NCI-H2029 (cell line): ENCODE measurements at places on chromosomes 12 and 14.
A peak's percentile ranks its signal among the peaks of the same experiment; 100 is the strongest.

GRCh38 chr12:12506496-12506890, 56.2 kb downstream of the DUSP16 start:
- no peak for DNase-seq

GRCh38 chr12:1375323-1375722, 219.1 kb downstream of the FBXL14 start:
- no peak for DNase-seq

GRCh38 chr12:66984962-66985361, 284.2 kb upstream of the CAND1 start:
- no peak for DNase-seq

DNA sequence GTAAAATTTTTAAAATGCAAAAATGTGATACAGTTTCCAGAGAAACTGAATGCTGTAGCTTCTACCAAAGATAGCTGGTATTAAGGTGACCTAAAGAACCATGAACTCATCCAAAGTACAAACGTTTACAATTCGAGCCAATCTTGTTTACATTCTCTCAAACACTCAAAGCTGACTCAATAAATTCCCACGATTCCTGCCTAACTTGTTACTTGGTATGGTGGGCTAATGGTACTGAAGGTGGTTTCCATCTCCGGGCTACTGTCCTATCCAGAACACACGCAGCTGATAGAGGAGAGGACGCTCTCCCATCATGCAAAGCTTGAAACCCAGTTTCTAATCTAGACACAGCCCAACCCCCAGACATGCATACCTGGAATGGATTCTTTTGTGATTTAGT, 31.5 kb downstream of the RAD9B start:
- DNase-seq, result no peak

- DNase-seq, result no peak
These were observed 104.6 kb downstream of the PTPRR start for GRCh38 chr12:70815971-70816391.

DNA sequence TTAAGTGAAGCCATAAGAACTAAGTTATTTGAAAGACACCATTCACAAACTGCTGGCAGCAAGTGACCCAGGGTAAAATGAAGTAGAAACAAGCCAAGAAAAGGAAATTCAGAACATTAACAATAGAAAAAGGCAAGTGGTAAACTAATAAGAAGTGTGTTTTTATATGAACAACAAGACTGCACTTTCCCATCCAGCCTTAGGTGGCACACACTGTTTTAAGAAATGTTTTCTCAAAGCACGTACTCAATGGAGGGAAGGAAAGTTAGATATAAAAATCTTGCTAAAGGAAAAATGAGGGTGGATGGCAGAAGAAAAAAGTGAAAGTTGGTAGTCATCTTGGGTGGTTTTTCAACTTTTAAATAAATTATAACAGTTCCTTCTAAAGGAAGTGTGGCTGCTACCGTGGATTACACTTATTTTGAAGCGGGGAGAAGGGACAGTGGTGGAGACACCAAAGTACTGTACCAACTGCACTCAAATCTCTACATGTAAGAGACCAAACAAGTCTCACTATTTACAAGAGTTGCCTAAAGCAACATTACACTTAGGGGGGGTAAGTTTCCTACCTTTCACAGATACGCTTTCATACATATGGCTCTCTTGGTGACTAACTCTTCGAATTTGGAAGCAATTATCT, 58.8 kb downstream of the SEL1L start:
- DNase-seq, result no peak

DNA sequence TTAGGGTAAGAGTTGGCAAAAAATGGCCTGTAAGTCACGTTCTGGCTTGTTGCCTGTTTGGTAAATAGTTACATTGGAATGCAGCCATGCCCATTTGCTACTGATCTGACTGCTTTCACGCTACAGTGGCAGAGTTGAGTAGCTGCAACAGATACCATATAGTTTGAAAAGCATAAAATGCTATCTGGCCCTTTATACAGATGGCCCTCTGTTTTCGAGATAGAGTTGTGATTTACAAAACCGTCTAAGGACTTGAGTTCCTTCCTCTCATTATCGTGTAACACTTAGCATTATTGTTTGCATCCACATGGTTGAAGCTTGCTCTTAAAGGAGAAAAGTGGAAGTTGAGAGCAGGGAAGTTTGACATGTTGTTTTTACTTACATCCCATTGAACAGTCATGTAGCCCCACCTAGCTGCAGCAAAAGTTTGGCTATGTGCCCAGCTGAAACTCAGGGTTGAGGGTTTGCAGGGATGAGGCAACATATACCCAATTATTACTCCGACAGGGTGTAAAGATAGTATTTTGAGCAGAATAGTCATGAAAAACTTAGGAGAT, 11.3 kb upstream of the SCFD1 start:
- DNase-seq, result peak; percentile 89

DNA sequence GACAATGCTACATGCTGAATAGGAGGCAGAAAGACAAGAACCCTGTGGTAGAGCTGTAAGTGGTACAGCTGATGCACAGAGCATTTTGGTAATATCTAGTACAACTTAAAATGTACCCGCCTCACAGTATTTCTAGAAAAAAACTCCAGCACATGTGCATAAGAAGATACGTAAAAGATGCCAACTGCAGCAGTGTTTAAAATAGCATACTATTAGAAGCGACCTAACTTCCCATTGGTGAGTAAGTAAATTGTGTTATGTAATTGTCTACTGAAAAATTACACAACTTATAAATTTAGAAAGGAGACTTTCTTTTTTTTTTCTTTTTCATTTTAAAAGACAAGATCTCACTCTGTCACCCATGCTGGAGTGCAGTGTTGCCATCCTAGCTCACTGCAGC, 114.3 kb upstream of the CAND1 start:
- DNase-seq, result no peak

DNA sequence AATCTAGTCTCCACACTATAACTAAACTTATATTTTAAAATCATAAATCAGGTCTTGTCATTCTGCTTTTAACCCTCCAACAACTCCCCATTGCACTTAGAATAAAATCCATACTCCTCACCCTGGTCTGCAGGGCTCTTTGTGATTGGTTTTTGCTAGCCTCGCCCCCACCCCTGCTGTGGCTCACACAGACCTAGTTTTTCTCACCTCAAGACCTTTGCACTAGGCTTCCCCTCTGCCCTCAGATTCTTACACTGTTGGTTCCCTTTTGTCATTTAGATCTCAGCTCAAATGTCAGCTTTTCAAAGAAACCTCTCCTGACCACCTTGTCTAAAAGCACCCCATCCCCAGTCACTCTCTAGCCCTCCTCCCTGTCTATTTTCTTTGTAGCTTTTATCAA, 10.7 kb upstream of the LHX5 start:
- no peak for DNase-seq

DNA sequence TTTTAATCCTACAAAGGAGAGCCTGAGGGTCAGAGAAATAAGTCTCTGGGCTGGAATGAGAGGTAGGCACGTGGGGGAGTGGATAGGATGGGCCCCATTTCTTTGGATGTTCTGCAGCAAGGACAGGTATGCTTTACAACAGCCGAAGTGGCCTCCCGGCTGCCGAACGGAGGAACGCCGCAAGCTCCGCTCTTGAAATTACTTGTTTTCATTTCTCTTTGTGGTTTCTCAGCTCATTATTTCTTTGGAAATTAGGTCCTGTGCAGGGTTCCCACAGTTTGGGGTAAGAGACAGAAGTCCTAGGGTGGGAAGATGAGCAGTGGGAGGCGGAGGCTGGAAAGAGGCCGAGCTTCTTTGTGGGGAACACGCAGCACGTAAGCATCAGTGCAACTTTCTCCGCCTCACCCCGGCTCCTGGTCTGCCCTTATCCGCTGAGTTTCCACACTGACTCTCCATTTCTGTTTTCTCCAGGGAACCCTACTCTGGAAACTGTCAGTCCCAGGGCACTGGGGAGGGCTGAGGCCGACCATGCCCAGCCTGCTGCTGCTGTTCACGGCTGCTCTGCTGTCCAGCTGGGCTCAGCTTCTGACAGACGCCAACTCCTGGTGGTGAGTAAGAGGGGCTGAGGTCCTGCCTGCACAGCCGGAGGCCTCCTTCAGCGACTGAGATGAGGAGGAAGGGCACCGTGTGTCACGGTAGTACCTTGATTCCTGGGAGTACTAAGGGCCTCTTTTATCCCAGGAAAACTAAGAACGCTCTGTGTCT, 2.0 kb downstream of the WNT5B start:
- no peak for DNase-seq

DNA sequence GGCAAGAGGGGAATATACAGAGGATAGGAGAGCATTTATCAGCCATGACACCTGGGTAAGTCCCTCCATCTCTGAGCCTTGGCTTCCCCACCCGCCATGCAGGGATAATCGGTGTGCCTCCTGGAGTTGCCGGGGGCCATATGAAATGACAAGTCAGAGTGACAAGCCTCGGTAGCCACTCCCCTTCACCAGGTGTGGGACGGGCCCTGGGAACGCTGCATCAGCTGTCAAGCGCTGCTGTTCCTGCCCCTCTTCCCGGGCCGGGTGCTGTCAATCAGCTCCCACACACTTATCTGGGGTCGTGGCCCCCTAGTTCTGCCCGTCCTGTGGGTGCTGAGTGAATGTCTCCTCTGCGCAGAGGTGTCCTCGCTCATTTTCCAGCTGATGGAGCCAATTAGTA, 57.2 kb downstream of the MVK start:
- no peak for DNase-seq

GRCh38 chr12:93589081-93589480, 16.6 kb downstream of the SOCS2 start:
- DNase-seq, result no peak

DNA sequence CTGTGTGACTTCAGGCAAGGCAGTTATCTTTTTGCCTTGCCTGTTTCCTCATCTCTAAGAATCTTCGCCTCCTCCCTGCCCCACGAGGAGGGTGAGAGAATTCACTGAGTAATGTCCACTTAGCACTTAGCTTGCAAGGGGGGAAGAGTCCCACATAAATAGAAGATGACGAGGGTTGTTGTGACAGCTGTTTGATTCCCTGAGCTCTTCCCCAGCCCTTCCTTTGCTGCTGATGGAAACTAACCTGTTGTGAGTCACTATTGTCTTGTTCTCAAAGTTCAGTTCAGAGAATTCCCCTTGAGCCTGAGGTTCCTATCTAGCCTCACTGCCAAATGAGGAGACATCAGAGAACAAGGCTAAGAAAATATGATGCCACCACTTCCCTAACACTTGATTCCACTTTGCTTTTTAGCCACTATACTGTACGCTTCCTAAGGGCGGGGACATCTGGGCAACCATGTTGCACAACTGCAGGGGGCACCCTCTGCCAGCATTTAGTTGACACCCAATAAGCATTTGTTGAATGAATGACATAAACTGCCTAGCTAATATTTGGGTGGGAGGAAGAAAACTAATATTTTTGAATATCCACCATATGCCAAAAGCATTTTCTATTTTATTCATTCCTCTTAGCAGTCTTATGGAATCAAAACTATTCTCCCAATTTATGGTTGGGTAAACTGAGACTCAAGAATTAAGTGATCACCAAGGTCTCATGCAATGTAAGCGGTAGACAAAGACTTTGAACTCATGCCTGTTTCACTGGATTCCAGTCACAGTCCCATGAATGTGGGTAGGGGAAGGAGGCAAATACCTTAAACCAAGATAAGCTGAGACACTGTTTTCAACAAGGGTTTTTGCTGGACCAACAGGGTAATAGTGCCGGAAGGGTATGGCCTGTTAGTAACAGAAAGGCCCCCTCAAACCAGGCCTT, 77.6 kb downstream of the ZFP36L1 start:
- DNase-seq, result no peak

DNA sequence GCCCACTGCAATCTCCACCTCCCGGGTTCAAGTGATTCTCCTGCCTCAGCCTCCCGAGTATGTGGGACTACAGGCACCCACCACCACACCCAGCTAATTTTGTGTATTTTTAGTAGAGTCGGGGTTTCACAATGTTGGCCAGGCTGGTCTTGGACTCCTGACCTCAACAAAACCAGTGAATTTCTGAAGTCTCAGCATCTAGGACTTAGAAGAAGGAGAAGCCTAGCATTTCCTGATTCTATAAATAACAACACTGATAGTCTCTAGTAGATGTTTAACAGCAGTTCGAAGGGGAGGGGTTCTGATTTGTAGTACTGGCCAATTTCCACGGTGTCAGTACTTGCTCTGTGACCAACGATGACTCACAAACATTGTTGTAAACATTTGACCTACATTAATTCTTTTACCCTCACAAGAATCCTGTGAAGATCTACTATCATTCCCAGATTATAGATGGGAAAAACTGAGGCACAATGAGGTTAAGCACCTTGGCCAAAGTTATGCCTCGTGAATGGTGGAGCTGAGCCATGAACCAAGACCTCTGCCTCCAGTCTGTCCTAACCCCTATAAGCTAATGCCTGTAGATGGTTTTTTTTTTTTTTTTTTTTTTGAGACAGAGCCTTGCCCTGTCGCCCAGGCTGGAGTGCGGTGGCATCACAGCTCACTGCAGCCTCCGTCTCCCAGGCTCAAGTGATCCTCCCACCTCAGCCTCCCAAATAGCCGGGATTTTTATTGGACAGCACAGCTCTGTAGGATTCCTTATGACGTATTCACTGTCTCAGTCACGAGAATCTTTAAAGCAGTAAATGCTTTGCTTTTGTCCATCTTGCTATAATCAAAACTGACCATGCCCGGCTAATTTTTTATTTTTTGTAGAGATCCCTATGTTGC, 5.2 kb downstream of the P2RX4 start:
- no peak for DNase-seq

DNA sequence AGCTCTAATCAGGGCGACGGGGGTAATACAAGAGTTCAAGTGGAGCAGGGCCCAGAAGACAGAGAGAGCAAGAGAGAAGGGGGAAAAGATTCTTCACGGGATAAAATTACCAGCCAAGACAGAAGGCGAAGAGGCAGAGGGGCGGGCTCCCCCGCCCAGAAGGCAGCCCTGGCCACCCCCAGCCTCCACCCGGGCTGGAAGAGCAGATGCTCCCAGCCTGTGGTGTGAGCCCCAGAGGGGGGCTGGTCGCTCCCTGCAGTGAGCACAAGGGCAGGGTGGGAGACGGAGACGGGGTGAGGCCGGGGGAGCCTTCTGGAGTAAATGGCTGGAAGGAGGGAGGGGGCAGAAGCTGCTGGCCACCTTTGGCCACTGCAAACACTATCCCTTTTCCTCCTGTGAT, 1035.6 kb downstream of the VRK1 start:
- no peak for DNase-seq

DNA sequence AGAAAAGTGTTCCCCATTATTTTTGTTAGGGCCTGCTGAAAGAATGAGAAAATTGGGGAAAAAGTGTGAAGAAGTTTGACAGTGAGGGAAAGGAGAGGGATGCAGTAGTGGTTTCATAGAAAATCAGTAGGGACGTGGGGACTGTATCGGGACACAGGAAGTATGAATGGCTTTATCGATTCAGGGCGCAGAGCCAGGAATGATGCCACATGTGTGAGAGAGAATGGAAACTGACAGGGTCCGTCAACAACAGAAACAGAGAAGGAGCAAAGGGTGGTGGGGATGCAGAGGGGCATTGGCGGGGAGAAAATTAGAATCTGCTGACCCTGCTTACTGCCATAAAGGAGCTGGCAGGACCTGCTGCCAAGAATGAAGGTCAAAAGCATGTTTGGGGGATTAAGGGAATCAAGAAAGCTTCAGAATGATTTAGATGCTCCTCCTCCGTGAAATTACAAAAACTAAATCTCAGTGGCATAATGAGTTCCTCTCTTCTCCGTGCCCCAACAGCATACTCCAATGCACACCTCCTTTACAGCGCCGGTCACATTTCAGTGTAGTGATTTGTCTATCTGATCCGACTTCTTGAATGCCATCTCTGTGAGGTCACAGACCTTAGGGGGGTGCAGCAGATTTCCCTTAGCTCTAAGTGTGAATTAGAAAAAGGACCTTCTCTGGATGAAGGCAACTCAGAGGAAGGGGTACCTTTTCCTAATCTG, 92.6 kb downstream of the EMP1 start:
- peak; percentile 6 for DNase-seq
